Amniotic epithelial cell (primary cell): ENCODE measurements at places on chromosomes 3 and 15.

GRCh38 chr3:134563601-134564000, 77.7 kb downstream of the CEP63 start:
- no peak for DNase-seq

DNA sequence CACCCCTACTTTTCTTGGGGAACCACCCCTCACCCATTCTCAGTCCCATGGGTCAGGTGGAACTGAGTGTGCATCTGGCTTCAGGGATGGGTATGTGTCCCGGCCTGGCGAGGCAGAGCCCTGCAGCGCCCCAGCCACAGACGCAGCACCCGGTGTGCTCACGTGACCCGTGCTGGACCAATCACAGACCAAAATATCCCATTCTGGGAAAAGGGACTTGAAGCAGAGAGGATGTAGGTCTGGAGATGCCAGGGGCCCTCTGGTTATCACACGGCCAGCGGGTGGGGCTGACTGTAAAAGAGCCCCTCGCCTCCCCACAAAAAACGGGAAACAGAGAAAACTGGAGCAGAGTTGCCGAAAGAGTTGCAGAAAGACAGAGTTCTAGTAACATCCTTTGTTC, 138.0 kb upstream of the RAD18 start:
- DNase-seq = no peak

DNA sequence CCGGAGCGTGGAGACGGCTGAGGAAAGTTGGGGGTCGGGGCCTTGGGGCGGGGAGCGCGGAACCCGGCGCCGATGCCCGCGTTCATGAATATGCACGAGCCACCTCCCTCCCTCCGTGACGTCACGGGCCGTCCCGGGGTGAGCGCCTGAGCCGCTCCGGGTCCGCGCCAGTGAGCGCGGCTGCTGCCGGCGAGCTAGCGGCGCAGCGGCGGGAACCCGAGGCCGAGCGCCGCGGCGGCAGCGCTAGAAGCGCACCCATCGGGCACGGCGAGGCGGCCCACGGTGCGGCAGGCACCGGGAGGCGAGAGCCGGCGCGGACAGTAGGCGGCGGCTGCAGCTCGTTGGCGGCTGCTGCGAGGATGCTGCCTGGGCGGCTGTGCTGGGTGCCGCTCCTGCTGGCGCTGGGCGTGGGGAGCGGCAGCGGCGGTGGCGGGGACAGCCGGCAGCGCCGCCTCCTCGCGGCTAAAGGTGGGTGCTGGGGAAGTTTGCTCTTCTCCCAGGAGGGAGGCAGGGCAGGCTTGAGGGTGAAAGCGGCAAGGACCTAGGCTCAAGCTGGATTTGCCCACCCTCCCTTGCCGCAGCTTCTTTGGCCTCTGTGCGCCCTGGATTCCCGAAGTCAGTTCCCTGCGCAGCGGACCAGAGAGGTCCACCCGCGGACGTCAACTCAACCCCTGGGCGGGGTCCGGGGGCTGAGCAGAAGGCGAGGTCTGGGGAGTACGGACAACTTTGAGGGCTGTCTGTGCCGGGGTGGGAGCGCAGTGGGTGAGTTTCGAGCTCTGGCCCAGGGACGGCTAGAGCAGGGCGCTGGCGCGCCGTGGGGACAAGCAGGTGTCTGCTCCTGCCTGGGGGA, at the start of gene CLSTN2:
TSS of gene CLSTN2 (plus strand) at position 170 of the 850 bp plus-strand sequence.
- DNase-seq = peak; percentile 6

GRCh38 chr15:57527382-57528091, 64.2 kb upstream of the MYZAP start:
- DNase-seq = peak; percentile 82

GRCh38 chr3:117844676-117845075, 1135.1 kb downstream of the TUSC7 start:
- DNase-seq = peak; percentile 9

DNA sequence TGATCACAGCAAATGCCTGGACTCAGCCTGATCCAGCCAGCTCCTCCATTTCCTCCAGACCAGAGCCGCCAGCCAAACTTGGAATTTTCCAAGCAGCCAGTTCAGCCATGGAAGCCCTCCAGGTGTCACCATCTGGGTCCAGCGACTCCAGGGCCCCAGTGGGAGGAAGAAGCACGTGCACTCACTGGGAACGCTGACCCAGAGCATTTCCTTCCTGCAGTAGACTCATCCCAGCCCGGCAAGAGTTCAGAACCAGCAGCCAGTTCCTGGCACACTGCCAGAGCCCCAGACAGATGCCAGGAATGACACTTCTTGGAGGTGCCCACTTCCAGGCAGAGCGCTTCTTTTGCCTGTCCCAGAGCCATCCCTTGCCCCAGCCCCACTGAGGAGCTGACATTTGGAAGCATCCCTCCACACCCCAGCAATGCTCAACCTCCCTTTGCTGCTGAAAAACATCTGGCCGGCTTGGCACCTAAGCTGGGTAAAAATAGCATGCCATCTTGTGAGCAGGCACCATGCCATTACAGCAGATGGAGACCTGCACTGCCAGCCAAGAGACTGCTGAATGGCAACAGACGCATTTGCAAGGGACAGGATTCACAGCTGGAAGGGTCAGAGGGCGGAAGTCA, 460.3 kb upstream of the PROK2 start:
- DNase-seq = no peak

DNA sequence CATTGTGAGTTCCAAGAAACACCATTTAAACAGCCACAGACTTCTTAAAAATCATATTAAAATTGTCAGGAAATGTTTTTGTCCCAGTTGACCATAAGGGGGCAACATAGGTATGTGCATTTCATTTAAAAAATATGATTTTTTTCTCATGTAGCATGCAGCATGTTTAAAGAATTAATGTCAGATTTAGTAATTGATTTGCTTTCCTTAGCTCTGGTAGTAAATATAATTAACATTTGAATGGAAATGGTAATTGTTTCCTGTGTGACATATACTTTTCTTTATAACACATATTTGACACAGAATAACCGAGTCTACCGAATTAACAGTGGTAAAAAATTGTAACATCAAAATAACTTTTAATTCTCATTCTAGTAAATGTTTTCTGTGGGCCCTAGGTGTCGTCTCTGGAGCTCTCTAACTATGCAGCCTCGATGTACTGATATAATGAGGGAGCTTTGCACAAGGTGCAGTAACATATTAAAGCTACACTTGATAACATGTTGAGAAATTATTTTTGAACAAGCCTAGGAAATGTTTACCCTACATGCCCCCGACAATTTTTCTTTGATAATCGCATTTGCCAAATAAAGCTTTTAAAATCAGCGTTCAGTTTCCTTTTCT, 34.9 kb downstream of the NXPE3 start:
- peak; percentile 49 for DNase-seq

DNA sequence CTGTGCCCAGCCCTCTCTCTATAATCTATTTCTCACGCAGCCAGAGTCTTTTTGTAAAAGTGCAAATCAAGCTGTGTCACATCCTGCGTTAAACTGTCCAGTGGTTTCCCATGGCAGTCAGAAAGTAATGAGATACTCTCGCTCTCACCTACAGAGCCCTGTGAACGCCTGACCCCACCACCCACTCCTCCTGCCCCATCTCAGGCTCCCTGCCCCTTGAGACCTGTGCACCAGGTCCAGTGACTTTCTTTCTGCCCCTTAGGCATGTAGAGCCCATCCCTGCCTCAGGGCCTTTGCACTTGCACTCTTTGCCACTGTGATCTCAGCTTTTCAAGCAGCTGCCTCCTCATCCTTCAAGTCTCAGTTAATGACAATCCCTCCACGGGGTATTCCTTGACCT, 58.3 kb upstream of the RASGRP1 start:
- DNase-seq = no peak

DNA sequence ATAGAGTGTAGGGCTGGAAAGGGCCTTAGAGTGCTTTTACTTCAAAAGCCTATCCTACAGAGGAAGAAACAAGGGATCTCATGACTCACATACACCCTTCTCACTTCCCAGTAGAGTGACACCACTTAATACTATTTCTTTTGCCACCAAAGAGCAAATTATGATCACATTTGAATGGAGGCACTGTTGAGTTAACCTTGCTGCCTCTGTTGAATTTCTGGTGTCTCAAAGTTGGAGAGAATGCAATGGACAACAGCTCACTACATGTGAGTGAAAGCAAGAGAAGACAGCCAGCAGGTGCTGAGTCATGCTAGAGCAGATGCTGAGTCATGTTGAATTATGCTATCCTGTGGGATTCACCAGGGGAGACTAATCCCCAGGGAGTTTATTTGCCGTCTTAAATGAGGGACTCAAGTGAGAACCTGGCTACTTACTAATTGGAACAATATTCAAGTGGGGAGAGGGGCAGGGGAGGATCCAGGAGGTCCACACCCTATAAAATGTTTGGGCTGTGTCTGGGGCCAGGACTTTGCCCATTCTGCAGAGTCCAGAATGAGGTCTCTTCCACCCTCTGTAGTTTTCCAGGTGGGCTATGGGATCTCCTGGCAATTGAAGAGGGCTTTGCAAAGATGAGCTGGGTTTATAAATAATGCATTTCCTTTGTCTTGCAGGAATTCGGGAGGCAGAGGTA, 35.8 kb downstream of the ST8SIA2 start:
- DNase-seq = peak; percentile 6

GRCh38 chr3:42499478-42499871, 3.0 kb upstream of the VIPR1 start:
- DNase-seq = no peak

DNA sequence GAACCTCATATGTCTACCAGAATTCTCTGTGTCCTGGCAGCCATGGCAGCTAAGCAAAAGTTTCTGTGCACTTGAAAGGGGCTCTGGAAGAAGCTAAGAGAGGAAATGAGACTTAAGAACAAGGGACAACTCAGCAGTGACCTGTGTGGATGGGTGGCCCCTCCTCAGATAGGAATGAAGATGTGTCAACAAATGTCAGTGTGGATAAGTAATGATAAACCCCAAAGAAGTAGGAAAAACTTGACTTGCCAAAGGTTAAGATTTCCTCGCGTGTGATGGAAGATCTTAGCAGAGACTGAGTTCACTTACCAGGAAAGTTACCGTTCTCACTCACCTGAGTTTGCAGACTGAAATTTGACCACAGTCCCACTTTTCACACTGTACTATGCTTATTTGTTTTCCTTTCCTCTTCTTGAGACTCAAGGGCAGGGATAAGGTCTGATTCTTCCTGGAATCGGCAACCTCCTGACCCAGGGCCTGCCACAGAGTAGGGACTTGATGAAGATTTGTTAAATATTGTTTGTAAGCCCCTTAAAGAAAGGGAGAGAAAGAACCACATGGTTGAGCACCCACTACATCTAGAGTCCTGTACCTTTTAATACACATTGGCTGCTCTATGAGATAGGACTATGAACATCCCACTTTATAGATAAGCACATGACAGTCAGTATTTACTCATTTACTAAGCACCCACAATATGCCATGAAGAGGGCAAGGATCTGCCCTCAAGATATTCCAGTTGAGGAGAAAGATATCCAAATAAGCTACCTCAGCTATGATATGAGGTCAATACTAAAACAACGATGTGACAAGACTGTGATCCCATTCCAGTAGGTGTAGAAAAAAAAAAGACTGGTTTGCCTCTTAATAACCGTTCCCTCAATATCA, 7.3 kb upstream of the HRH1 start:
- DNase-seq = no peak

- no peak for DNase-seq
Measured at GRCh38 chr15:65333856-65334255, 29.4 kb downstream of the RNU5B-1 start.

GRCh38 chr3:50212502-50212901, 7.4 kb downstream of the SLC38A3 start:
- DNase-seq = no peak

- DNase-seq = no peak
Measured at GRCh38 chr3:71512000-71512399, 71.5 kb downstream of the FOXP1 start.

GRCh38 chr3:148943506-148944205, 47.7 kb upstream of the GYG1 start:
- peak; percentile 80 for DNase-seq

- DNase-seq = peak; percentile 66
Measured at GRCh38 chr15:71705151-71705550, 105.2 kb upstream of the NR2E3 start.
